ENCODE measurements at places on chromosomes 1 and 21.

- no peak for DNase-seq
Measured at GRCh38 chr21:34567604-34568155, 47.2 kb downstream of the RCAN1 start.

DNA sequence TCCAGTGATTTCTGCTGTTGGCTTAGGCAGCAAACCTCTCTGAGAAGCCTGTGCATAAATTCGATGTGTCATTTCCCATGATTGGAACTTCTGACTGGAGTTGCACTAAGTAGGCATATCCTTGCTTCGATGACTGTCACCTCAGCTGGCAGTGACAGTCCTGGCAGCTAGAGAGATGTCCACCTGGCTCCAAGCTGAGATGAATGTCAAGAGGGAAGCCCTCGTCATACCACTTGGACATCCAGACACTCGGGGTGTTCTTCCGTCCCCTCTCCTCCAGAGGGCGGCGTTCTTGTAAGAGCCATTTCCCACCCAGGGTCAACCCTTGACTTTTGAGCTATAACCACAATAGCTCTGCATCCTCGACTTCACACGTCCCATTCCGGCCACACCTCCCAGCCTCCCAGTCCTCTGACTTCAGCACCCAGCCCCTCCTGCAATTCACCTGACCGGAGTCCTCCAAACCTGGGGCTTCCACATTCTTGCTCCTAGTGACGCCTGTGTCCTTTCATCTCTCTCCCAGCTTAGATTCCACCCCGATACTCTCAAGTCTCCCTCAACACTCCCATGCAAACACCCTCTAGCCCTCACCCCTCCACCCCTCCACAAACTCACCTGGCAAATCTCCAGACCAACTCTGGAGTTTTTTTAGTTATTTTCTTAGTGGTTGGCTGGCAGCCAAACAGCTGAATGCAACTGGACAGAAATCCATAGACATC lies 17.3 kb downstream of the CA6 start:
- peak; percentile 56 for DNase-seq

DNA sequence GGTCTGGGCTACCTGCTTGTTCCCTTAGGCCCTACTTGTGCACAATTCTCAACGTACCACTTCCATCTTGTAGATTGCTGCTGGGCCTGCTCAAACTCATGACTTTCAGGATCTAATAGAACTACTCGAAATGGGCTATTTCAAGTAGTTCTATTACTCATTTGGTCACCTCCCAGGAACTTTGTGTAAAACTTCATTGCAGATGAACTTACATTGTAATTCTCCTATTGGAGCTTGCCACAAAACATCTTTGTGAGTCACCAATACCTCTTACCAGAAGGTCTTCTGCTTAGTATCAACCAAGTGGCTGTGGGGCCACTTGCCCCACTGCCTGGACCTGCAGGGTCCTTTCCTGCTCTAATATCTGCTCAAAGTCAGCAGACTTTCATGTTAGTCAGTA lies 10.7 kb upstream of the MYOCOS start:
- DNase-seq: peak; percentile 73

DNA sequence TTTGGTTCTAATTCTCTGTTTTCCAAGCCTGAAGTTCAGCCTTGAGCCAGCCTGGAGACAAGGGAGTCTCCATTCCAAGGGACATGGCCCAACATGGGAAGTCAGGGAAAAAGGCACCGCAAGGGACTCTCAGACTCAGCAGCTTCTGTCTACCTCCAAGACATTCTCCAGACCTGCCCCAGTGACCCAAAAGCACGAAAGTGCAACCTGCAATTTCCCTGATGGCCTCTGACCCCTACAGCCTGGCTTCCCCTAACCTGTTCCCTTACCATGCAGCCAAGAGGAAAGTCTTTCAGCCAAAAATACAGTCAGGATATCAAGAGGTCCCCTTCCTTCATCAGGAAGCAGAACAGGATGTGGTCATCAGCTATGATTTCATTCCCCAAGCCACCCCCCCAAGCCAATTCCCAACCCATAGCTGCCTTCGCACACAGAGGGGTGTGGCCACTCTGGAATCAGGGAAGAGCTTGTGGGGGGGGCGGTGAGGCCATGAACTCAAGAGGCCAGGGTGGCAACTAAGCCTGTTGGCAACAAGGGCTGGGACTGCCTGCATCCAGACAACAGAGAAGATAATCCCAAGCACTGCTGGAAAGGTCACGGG lies 59.2 kb downstream of the TIAM1 start:
- peak; percentile 66 for DNase-seq

- DNase-seq: no peak
Measured at GRCh38 chr1:234843946-234844345, 234.0 kb upstream of the IRF2BP2 start.

- DNase-seq: peak; percentile 41
Measured at GRCh38 chr1:101293461-101294051, 56.7 kb downstream of the S1PR1 start.

DNA sequence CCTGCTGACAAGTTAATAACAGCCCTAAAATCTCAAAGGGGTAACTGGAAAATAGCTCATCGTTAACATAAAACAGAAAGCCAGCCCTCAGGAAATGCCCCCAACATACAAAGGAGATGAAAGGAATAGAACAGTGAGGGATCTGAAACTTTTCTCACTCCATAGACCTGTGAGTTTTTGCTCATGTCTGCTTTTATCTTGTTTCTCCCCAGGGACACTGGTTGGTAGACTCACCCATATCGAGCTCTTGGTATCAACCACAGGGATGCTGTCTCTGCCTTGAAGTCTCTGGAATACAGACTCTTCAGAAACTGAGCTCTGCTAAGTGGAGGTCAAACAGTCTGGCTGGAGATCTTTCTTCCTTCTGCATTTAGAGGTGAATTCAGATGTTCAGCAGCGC lies 77.4 kb upstream of the CAMK1G start:
- no peak for DNase-seq

DNA sequence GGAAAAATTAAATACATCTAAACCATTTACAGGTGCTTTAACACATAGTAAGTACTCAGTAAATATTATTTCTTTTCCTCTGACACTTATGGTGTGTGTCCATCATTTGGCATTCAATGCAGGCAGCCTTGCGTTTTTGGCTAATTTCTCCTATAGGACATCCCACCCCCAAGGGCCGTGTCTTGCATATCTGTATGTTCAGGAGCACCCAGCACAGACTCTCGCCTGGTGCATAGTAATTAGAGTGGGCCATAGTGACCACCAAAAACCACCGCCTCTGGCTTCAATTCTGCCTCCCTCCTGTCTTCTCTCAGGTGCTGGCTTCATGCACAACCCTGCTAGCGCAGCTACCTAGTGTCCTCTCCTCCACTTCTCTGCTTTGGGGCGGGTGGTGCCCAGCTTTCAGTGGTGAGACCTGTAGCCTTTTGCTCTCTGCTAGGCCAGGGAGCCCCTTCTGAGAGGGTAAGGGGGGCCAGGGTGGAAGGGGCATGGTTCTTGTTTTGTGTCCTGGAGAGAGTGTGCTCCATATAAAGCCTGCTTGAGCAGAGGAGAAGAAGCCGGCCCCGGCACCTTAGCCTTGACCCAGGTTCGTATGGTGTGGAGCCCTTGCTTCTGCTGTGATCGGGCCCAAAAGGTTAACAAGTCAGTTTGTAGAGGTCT lies 33.4 kb downstream of the BATF3 start:
- DNase-seq: no peak

DNA sequence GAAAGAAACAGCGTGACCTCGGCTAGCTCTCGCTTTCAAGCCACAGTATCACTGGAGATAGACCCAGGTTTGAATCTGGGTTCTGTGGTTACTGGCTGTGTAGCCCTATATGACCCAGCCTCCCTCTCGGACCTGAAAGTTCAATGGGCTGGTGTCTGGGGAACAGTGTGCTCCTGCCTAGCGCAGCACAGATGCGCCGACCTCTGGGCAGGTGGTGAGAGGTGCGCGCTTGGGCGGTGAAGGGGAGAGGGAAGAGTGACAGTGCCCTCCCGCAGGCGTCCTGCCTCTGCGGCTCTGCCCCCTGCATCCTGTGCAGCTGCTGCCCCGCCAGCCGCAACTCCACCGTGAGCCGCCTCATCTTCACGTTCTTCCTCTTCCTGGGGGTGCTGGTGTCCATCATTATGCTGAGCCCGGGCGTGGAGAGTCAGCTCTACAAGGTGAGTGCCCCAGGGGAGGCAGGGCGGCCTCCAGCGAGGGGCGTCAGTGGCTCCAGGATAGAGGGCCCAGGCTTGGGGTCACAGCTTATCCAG lies 10.5 kb downstream of the SERINC2 start:
- DNase-seq: no peak

DNA sequence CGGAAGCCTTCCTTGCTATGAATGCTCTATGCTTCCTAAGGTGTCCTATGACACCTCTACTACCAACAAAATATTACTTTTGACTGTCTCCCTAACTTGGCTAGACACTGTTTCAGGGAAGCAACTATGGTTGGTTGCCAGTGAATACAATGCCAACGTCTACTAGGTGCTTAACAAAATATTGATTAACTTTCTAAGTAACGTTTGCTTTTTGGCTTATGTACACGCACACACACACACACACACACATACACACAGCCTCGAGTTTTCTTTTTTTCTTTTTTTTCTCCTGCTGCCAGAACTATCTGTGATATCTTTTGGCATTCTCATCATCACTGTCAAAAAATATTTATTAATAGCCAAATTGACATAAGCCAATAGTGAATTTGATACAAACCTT lies 864.0 kb downstream of the PLA2G4A start:
- DNase-seq: no peak

- DNase-seq: no peak
Measured at GRCh38 chr21:18467715-18468114, 64.1 kb upstream of the TMPRSS15 start.

DNA sequence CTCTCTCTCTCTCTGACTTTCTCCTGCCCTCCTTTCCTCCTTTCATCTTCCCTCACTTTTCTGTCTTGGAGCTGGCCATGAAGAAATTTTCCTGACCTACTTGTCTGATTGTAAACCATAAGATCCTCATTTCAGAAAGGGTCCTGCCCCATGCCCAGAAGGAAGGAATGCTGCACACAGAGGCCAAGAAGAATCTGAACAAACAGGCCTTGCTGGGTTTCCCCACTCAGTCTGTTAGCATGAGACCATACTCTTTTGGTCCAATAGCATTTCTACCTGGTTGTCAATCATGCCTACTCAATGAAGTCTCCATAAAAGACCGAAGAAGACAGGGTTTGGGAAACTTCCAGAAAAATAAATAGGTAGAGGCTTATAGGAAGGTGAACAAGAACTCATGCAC lies 128.7 kb downstream of the MAB21L3 start:
- DNase-seq: no peak

GRCh38 chr1:162281426-162281825 lies 95.2 kb downstream of the SPATA46 start:
- no peak for DNase-seq

DNA sequence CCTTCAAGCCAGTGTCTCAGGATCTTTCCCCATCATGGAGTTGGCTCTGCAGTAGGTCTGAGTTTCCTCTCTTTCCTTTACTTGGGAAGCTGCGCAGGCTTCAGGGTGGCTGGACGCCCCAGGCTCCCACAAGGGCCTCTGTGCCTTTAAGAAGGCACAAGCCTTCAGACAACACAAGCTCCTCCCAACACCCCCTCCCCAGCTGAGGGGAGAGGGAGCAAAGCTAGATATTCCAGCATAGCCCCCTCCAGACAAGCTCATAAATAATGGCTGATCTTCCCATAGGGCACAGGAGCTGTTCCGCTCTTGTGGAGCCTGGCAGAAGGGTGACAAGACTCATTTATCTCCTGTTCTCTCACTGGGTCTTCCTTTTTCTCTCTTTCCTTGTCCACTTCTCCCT lies 27.9 kb upstream of the ATP2B4 start:
- DNase-seq: no peak

GRCh38 chr1:55965981-55966461 lies 613.3 kb downstream of the PLPP3 start:
- peak; percentile 57 for DNase-seq

- DNase-seq: no peak
Measured at GRCh38 chr1:164516591-164516990, 42.4 kb upstream of the PBX1 start.

GRCh38 chr1:200238311-200238710 lies 171.5 kb downstream of the ZNF281 start:
- DNase-seq: peak; percentile 59

DNA sequence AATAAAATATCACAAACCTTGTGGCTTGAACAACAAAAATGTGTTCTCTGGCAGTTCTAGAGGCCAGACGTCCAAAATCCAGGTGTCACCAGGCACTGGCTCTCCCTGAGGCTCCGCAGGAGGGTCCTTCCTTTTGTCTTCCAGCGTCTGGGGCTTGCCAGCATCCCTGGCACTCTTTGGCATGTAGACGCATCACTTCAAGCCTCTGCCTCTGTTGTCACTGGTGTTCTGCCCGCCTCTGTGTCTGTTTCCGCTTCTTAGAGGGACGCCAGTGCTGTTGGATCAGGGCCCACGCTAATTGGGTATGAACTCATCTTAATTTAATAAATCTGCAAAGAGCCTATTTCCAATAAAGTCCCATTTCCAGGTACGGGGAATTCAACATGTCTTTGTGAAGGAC lies 273.7 kb upstream of the C1orf174 start:
- DNase-seq: no peak

- DNase-seq: no peak
Measured at GRCh38 chr1:224751624-224752311, 135.7 kb downstream of the CNIH3 start.

DNA sequence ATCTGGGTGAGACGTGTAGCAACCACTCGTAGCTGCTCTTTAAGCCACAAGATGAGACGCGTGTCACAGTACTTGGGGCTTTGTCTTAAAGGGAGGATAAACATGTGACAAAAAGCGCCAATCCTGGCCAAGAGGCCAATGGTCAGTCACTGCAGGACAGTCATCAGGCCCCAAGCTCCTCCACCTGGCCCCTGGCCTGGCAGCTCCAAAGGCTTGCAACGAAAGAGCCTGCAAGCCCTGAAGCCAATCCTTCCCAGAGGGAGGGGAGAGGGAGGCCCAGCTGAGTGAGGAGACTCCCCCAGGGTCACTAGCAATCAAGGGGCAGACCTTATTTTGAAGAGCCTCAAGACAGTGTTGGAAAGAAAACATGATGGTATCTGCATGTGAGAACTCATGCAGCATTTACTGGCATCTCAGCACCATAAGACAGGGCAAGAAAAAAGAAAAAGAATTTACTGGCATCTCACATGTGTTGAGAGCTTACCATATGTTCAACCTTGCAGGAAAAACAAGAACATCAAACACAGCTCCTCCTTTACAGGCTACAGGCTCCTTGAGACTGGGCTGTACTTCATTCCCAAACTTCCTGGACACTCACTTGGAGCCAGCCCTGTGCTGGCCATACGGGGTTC lies 11.4 kb downstream of the GLIS1 start:
- DNase-seq: no peak
